ENCODE measurements at places on chromosomes 2 and 18. TPM values are rescaled to one million over a fixed set of nuclear protein-coding genes. Genes with fewer than 3 reads are reported as not detected.
A peak's percentile ranks its signal among the peaks of the same experiment; 100 is the strongest.

DNA sequence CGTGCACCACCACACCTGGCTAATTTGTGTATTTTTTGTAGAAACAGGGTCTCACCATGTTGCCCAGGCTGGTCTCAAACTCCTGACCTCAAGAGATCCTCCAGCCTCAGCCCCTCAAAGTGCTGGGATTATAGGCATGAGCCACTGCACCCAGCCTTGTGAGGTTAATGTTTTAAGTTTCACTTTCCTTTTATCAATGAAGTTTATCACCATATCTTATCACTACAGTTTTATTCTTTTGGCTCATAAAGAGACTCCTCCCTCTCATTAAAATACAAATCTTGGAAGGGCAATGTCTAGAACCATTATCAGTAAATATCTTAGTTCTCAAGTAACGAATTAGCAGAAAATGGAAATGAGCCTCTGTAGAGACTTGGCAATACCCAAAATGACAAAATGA is 173.8 kb downstream of the BCL11A start:
- no peak for DNase-seq

GRCh38 chr2:58357521-58357920 is 116.4 kb upstream of the FANCL start:
- DNase-seq, result no peak

DNA sequence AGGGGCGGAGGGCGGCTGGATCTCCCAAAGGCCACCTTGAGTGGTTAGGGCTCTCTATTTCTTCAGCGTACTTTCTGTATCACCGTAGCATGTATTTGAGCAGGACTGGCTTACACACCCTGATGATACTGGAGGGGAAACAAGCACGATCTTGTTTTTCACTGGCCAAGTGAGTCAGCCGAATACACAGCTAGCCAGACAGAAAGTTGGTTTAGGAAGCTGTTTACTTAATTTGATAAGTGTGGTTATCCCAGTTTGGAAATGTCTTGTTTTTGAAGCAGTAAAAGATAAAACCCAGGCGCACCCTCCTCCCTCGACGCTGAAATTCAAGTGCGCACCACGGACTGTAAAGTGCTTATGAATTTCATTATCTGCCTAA is 582 bp downstream of the RIOK3 start:
- DNase-seq, result no peak

DNA sequence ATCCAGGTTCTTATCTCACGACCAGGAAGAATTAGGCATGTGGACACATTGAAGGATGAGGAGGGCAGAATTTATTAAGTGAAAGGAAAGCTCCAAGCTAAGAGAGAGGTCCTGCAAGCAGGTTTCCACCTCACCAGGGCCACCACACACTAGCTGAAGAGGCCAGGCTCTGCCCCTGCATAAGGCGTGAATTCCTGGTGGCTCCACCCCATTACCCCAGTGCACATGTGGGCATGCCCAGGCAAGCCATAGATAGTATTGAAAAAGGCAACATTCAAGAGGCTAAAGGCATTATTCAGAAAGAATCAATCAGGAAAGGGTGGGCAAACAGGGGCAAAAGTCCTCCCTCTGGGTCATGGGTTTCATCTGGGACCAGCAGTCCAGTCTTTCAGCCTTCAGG is 30.9 kb upstream of the GRP start:
- no peak for DNase-seq

- DNase-seq, result peak; percentile 48
Measured at GRCh38 chr18:3481696-3482210, 31.8 kb downstream of the TGIF1 start.

MOCOS gene
- 0.38 TPM for polyA plus RNA-seq

GRCh38 chr2:223537115-223537514 is 65.0 kb downstream of the SCG2 start:
- peak; percentile 36 for DNase-seq

GRCh38 chr2:114442510-114442909 is at the start of gene DPP10:
DPP10 (plus strand) TSS chr2:114442641.
- DNase-seq, result peak; percentile 72

DNA sequence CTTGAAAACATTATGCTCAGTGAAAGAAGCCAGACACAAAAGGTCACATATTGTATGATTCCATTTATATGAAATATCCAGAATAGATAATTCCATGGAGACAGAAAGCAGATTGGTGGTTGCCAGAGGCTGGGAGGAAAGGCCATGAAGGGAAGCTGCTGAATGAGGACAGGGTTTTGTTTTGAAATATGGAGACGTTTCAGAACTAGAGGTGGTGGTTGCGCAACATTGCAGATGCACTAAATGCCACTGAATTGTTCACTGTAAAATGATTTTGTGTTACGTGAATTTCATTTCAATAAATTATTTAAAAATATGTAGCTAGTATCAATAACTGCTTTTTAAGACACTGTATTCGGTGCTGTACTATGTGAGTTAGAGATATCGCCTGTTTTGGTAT is 101.7 kb upstream of the ZNF236 start:
- no peak for DNase-seq

DNA sequence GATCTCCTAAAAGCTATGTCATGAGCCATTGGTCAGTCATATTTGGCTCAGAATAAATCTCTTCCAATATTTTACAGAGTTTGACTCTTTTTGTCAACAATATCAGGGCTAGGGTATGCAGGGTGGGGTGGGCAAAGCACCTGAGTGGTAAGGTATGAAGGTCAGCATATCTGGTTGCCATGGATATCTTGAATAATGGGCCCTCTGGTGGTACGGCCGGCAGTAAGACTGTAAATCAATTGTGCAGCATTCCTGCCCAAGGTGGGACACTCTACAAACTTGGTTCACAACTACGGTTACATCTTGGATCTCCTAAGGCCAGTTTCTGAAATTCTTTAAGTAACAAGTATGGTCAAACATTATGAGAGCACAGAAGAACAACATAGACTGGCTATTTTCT is 119.6 kb downstream of the SPOPL start:
- no peak for DNase-seq

DNA sequence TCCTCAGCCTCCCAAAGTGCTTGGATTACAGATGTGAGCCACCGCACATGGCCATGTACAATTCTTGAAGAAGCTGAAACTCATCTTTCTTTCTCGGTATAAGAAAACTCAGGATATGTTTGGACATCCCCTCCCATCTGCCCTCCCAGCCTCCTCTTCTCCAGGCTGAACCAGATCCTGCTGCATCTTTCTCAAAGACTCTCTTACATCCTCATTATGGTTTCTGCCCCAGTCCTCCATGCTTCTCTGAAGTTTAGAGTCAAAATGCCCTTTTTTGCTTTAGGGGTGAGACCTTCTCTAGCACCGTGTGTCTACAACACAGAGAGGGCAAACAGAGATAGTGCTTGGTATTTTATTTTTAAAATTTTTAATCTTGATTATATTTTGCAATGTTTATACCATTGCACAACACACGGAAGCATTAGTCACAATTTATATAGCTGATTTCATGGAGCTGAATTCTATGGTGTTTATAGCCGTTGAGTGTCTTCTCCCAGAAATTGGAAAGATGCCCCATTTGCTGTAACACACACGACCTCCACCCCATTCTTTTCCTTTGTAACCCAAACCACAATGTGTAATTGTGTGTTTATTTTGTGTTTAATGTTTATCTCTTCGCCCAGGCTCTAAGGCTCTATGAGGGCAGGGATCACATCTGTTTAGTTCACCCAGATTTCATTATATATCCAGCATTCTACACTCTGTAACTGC is 206.0 kb upstream of the TNP1 start:
- peak; percentile 43 for DNase-seq

COMMD1 gene
- polyA plus RNA-seq, result 73.5 TPM

- peak; percentile 35 for DNase-seq
Measured at GRCh38 chr2:218323526-218324472, 31.5 kb upstream of the TMBIM1 start.

DNA sequence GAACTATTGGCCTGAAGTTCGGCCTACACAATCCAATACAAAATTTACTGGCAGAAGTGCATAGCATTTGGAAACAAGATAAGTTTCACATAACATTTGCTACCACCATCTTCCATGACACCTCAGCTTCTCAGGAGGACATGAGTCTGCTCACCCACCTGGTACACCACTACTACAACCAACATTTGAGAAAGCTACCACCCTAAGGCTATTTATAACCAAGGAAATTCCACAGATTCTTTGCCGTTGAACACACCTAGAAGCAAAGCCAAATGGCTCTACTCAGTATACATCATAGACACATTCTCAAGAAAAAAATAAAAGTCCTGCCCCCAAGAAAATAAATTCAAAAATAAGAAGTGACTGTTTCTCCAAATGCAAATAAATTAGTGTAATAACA is 145.3 kb downstream of the SPAG16 start:
- DNase-seq, result no peak

GRCh38 chr2:55089726-55090125 is 39.5 kb upstream of the RTN4 start:
- no peak for DNase-seq

TTR gene
- not detected for polyA plus RNA-seq

- no peak for DNase-seq
Measured at GRCh38 chr18:38551881-38552280, 986.3 kb upstream of the CELF4 start.

- DNase-seq, result no peak
Measured at GRCh38 chr18:72866901-72867745, 664 bp downstream of the NETO1 start.

DNA sequence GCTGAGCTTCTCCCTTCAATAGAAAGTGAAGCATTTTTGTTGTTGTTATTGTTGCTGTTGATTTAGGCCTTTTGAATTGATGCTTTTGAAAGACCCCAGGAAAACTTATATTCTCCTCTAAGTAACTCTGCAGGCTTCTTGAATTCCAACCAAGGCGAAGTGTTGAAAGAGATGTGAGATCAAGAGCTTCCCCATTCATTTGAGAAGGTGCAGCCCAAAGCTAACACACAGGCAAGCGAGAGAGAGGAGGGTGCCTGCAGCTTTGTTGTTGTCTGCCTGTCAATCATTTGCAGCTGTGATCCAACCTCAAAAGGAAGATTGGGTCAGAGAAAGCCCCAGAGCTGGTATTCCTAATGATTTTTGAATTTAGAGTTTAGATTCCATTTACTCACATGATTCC is 963.6 kb upstream of the CNTNAP5 start:
- DNase-seq, result no peak

DNA sequence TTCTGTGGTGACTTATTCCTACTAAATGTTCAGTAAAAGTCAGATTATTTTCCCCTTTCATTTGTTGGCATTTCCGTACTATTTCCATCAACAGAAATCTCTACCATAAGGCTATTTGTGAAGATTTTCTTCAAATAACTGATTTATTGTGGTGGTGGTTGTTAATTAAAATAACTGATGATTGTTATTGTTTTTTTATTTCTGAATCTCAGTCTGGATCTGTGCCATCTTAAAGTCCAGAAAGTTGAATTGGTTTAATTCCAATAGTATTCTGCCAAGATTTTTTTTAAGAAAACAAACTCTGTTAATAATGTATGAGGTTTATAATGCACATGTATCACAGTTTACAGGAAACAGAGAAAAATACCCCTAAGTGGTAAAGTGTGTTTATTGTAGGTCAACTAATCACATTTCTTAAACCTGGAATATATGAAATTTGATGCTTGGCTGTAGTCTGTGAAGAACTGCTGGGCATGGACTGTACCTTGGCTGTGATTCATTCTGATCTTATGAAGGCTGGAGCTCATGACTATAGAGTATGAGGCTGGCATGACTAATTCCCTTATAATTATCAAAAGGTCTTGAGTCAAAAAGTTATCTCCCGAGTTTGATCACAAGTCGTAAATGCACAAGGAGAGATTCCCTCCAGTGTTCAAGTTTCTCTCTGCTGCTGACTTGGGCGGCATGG is 134.2 kb upstream of the RND3 start:
- no peak for DNase-seq

All from muscle of back (tissue), 13 donors.